ENCODE measurements at places on chromosomes 12 and 14. TPM values are rescaled to one million over a fixed set of nuclear protein-coding genes. Genes with fewer than 3 reads are reported as not detected.

Gene LYZ
- total RNA-seq: 15.2 TPM

Gene FKBP11
- total RNA-seq: 16.9 TPM

- no peak for DNase-seq
Measured at GRCh38 chr14:94775091-94775870, 5.4 kb upstream of the GSC start.

DNA sequence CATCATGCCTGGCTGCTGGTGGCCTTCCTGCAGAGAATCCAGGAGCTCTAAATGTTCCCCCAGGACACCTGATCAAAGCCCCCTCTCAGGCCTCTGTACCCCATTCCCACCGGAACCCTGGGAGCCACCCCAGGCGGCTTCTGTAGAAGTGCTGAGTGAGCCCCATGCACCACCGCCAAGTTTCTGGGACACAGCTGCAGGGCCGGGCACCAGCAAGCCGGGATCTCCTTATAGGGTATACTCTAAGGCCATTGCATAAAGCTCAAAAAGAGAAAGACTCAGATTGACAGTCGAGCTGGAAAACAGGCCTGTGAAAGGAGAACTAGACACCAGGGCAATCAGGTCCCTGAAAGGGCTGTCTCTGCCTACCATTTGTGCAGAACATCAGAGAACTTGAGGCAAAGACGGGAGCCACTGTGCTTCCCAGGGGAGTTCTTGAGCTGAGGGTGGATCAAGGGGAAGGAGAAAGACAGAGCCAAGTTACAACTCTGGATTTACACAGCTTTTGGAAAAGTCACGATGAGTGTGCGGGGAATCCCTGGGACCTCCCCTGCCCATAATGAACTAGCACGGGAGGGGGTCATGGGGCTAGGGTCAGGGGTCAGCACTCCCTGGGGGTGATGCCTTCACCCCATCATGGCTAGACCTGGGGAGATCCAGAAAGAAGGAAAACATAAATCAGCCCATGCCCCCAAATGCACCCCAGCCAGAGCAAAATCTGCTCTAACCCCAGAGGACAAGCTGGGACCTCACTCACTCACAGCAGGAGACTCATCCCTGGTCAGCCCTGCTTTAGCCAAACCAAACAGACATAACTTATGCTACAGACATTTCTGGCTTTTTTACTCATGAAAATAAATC is 51.1 kb downstream of the ITPK1 start:
- DNase-seq: no peak

GRCh38 chr12:123346946-123347345 is 17.7 kb downstream of the SBNO1 start:
- no peak for DNase-seq

DNA sequence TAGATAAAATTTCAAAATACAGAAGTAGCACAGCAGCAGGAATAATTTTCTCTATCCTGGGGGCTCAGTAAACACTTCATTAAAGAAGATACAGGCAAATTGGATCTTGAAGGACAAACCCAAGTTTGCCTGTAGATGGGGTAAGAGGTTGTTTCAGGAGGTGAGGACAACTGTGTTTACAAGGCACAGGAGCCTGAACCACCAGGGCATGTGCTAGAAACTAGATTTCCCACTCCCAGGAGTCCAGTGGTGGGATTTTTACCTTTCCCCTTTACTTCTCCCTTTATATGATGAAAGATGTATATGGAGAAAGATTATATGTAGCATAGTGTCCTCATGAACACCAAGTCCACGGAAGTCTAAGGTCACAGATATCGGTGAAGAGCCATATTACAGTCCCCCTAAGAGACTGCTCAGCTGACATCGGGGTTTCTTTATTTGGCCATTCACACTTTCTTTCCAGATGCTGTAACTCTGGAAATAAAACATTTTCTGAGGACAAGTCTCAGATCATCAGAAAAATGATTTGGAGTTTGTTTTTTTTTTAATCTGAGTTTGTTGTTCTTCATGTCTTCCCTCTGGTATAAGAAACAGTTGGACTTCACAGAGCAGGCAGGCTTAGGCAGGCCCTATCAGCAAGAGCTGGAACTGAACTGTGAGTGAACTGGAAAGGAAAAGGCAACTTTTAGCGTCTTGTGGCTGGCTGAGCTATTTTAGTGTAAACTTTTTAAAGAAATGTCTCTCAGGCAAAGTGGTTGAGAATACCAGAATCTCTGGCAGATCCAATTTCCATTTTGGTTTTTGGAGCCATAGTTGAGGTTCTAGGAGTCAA is 8.0 kb upstream of the EVL start:
- no peak for DNase-seq

GRCh38 chr12:12853435-12853834 is 37.9 kb upstream of the GPRC5A start:
- DNase-seq: no peak

DNA sequence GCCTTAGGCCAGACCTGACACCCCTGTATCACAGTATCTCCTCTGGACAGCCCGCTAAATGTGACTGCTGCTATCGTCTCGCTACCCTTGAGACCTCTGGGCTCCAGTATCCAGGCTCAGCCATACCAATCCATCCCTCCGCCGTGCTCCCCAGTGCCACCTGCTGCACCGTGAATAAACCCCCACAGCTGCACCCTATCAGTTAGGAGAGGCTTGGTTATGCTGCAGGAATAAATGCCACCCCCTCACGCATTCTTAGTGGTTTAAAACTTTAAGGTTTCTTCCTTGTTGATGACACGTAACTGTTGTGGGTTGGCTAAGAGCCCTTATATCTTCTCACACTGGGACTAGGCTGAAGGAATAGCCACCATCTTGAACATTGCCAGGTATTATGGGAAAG is 12.1 kb downstream of the CCDC63 start:
- no peak for DNase-seq

- DNase-seq: no peak
Measured at GRCh38 chr14:64202716-64203115, 91.5 kb downstream of the ESR2 start.

GRCh38 chr14:58812050-58812910 is 174.5 kb downstream of the DACT1 start:
- no peak for DNase-seq

Data from vagina (tissue), 2 donors.